Thoracic aorta (tissue), 2 donors: ENCODE measurements at places on chromosomes 11 and 22. TPM values are rescaled to one million over a fixed set of nuclear protein-coding genes. Genes with fewer than 3 reads are reported as not detected.

Gene MYO18B
- 73.5 TPM for total RNA-seq

Gene SUSD2
- total RNA-seq, result 43.2 TPM

Gene RBFOX2
- 117 TPM for total RNA-seq

Gene CLDN5
- total RNA-seq, result 41.0 TPM

Gene PSMC3
- total RNA-seq, result 122 TPM

Gene RASGRP2
- 89.1 TPM for total RNA-seq

Gene DERL3
- total RNA-seq, result 2.5 TPM

Gene CAPN5
- total RNA-seq, result 9.5 TPM

Gene EIF4G2
- 361 TPM for total RNA-seq

Gene GAS2L1
- 32.5 TPM for total RNA-seq

Gene PGA5
- not detected for total RNA-seq

Gene OSM
- total RNA-seq, result 3.5 TPM

Gene NEFH
- total RNA-seq, result 0.14 TPM

Gene ACTN3
- not detected for total RNA-seq

Gene OR51D1
- not detected for total RNA-seq

Gene SLC5A12
- not detected for total RNA-seq

Gene PARVG
- total RNA-seq, result 71.3 TPM

Gene CECR2
- not detected for total RNA-seq

Gene BATF2
- total RNA-seq, result 0.92 TPM

Gene IRAG1
- 393 TPM for total RNA-seq

Gene OR52E8
- total RNA-seq, result not detected

Gene OR2AG2
- total RNA-seq, result not detected

Gene GGTLC3
- total RNA-seq, result not detected

Gene SMIM35
- total RNA-seq, result not detected

Gene APOBEC3C
- 5.5 TPM for total RNA-seq

Gene MMP12
- total RNA-seq, result not detected

Gene DDX6
- total RNA-seq, result 77.2 TPM

Gene CRYBA4
- total RNA-seq, result not detected

Gene CRACR2B
- 9.6 TPM for total RNA-seq

Gene PATE4
- total RNA-seq, result not detected

Gene MRPL49
- 61.1 TPM for total RNA-seq

Gene TNNI2
- not detected for total RNA-seq

Gene PTPN5
- 2.2 TPM for total RNA-seq

Gene OR1S1
- not detected for total RNA-seq

Gene LDHAL6A
- total RNA-seq, result not detected

Gene GAL3ST1
- 2.2 TPM for total RNA-seq

Gene KCNJ11
- total RNA-seq, result 2.7 TPM
